ENCODE measurements at places on chromosomes 4 and X.

DNA sequence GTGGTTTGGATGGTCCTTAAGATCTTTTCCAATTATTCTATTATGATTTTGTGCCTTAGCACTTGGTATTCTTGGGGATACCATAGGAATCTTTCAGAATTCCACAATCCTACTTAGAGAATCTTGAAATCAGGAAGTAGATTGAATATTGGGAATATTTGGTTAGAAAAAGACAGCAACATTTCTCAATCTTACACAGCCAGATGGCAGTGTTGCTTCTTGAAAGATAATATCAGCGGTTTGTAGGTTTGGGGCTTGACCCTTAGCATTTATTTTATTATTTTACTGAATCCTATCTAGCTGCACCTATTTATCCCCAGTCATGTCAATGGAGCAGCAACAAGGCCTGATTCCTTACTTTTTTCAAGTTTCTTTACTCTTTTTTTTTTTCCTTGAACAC is 28.6 kb downstream of the MAGEB1 start:
- peak; percentile 19 for DNase-seq

DNA sequence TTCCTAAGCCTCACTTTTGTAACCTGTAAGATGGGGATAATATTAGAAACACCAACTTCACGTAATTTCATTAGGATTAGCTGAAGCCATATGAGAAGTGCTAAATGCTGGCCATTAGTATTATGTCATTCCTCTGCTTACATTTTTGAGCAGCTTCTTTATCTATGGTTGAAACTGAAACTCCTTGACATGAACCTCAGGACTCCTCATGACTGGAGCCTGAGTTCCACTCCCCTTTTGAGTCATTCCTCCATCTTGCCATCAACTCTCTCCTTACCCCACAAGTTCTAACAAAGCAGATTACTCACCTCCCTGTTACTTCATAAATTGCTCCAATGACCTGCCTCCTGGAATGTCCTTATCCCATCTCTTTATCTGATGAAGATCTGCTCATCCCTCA is 123.2 kb upstream of the KCNIP4 start:
- peak; percentile 13 for DNase-seq

DNA sequence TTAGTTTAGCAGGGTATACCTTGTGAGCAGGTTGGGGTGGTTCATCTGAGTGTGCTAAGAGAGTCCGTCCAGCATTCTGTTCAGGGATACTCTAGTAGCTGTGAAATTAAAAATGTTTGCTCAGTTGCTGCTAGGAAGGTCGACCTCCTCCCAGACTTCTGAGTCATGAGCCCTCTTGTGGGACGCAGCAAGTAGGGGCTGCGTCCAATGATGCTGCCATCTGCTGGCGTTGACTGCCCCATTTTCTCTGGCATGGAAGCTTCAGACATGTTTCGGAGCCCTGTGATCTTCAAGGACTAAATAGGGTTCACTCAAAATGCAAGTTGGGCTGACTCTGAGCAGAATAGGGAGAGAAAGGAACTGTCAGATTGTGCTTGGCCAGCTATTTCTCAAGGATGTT is 201.0 kb upstream of the ARSJ start:
- peak; percentile 54 for DNase-seq

GRCh38 chr4:88212253-88212561 is 53.8 kb upstream of the ABCG2 start:
- no peak for DNase-seq

GRCh38 chr4:7499661-7500060 is 64.9 kb upstream of the PSAPL1 start:
- DNase-seq = no peak

GRCh38 chr4:18077808-18078207 is 56.3 kb upstream of the LCORL start:
- DNase-seq = no peak

Data from stromal cell of bone marrow (primary cell).